Activated naive CD8-positive, alpha-beta T cell treated with anti-CD3 and anti-CD28 coated beads, Interleukin-2, amount 10 ng/mL, durations not matched to agents 7 days and 5 days (primary cell): ENCODE measurements at places on chromosomes 4 and X. TPM values are rescaled to one million over a fixed set of nuclear protein-coding genes. Genes with fewer than 3 reads are reported as not detected.
A peak's percentile ranks its signal among the peaks of the same experiment; 100 is the strongest.

NHSL2 gene
- total RNA-seq: 1.6 TPM

GRCh38 chrX:136691028-136691809 is 43.3 kb downstream of the CD40LG start:
- H3K36me3 ChIP-seq: peaks cover 23% of the 10 kb centered on the region
- no peak for DNase-seq
- H3K4me3 ChIP-seq: peak overlapping the region; percentile 30
- peak overlapping the region; percentile 84 for H3K27ac ChIP-seq
- H3K27me3 ChIP-seq: no peaks in the 10 kb centered on the region

GRCh38 chr4:164188236-164188635 is 565.7 kb upstream of the SMIM31 start:
- H3K4me3 ChIP-seq: no peak overlapping the region
- no peak for DNase-seq
- H3K36me3 ChIP-seq: no peaks in the 10 kb centered on the region
- no peaks in the 10 kb centered on the region for H3K4me1 ChIP-seq
- no peak overlapping the region for H3K27ac ChIP-seq
- no peaks in the 10 kb centered on the region for H3K27me3 ChIP-seq

STK32B gene
- not detected for total RNA-seq

DNA sequence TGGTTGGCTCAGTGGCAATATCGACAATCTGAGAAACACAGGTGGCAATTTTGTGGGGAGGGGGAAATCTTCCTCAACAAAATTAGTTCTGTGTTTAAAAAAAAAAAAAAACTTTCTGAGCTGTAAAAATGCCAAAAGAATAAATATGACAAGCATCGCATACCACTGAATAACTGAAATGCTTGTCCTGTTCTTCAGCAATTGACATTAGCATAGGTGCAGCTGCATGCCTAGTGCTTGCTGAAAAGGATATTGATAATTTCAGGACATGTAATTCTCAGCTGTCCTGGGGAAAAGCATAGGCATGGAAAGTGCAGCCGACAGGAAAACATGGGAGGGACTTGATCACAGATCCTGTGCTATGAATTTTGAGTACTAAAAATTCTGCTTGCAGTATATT is 147.2 kb downstream of the SOWAHB start:
- peaks cover 2% of the 10 kb centered on the region for H3K4me1 ChIP-seq
- no peak overlapping the region for H3K4me3 ChIP-seq
- H3K36me3 ChIP-seq: no peaks in the 10 kb centered on the region

DNA sequence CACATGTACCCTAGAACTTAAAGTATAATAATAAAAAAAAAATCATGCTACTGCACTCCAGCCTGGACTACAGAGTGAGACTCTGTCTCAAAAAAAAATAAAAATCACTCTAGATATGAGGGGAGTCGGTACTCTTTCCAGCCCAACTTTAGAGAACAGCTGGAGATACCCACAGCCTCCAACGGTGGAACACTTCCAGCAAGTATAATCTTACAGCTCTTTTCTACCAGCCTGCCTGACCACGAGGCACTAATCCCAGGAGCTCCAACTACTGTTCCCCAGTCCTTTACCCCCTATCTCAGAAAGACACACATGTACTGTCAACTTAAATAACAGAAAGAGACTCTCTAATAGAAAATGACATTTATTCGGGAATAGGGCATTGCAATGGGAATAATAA is 46.8 kb downstream of the STEEP1 start:
- H3K27me3 ChIP-seq: no peaks in the 10 kb centered on the region
- no peak for DNase-seq
- H3K27ac ChIP-seq: no peak overlapping the region
- H3K4me1 ChIP-seq: peaks cover 6% of the 10 kb centered on the region

DNA sequence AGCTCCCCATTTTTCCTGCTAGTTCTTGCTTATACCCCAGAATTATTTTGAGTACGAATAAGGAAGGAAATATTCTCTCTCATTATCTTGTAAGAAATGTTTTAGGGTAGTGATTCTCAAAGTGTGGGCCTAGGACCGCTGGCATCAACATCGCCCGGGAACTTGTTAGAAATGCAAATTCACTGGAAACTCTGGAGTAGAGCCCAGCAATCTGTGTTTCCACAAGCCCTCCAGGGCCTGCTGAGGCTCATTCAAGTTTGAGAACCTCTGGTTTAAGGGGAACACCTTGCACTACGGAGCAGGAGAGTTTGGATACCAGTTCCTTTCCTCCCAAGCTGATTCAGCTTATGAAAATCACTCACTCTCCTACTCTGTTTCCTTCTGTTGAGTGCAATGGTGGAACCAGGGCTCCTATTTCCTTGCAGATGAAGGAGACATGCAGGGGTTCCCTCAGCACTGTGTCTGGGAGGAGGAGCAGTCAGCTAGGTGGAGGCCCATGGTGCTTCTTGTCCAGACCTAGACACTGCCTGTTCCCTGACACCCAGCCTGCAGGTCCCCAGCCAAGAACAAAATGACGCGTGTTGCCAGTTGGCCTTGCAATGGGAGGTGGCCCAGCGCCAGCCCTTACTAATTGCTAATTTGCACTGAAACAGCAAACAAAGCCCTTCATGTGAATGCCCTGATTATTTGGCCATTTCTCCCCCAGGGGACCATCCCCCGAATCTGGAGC is 68.5 kb downstream of the CYTL1 start:
- H3K27me3 ChIP-seq: peaks cover 5% of the 10 kb centered on the region
- H3K4me3 ChIP-seq: no peak overlapping the region
- no peaks in the 10 kb centered on the region for H3K36me3 ChIP-seq
- H3K4me1 ChIP-seq: no peaks in the 10 kb centered on the region

DNA sequence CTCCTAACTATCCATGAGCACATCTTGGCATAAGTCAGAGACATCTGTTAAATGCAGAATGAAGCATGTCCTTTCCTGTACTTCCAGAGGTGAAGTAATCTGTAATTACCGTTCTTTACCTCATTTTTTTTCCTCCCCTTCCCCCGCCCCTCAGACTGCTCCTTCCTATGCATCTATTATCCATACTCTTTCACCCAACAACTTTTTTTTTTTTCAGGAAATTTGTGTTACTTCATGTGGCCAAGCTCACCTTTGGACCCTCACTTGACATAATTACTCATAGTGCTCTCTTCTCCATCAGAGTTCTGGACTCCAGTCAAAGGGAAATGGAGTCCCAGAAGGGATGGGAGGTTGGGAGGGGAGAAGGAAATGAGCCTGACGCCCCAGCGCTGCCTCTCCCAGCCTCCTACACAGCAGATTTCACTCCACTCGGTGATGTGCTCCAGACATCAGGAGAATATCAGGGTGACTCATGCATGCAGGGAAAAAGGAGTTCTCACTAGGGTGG is 568.8 kb downstream of the STIM2 start:
- no peak for DNase-seq
- H3K27ac ChIP-seq: no peak overlapping the region
- no peaks in the 10 kb centered on the region for H3K27me3 ChIP-seq
- H3K4me3 ChIP-seq: no peak overlapping the region
- no peaks in the 10 kb centered on the region for H3K36me3 ChIP-seq

KLKB1 gene
- total RNA-seq: 0.48 TPM

DNA sequence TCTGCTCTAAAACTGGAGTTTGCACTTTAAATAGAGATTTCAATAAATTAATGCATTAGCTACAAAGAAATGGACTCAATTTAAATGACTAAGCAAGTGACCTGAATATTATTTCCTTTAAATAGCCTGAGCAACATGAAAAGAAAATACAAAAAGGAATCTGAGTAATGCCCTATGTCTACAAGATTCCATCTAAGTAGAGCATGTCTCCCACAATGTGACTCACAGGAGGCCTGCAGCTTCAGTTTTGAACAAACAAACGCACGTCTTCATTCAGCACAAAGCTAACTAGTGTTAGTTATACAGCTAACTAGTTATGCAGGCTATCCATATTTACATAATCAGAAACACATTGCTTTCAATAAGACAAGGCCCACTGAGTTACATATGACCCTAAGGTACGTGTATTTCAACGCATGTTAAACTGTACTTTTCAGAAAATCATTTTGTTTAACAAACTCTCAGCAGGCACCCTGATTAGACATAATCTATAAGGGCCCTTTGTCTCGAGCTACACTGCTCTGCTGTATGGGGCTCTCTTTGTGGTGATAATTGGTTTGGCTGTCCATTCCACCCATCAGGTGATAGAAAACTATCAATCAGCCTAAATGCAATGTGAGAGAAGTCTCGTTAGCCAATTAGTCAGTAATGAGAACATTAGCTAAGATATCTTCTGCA is 116.5 kb downstream of the MAML3 start:
- no peaks in the 10 kb centered on the region for H3K27me3 ChIP-seq
- H3K4me1 ChIP-seq: peaks cover under 1% of the 10 kb centered on the region
- H3K27ac ChIP-seq: no peak overlapping the region
- DNase-seq: no peak
- H3K36me3 ChIP-seq: no peaks in the 10 kb centered on the region
- H3K4me3 ChIP-seq: no peak overlapping the region

SMR3B gene
- not detected for total RNA-seq

GRCh38 chr4:173797296-173797695 is 267.3 kb upstream of the HAND2 start:
- H3K4me1 ChIP-seq: no peaks in the 10 kb centered on the region
- no peak overlapping the region for H3K4me3 ChIP-seq
- H3K36me3 ChIP-seq: no peaks in the 10 kb centered on the region
- H3K27me3 ChIP-seq: no peaks in the 10 kb centered on the region

- no peaks in the 10 kb centered on the region for H3K4me1 ChIP-seq
- no peak for DNase-seq
- no peak overlapping the region for H3K27ac ChIP-seq
Observed at GRCh38 chr4:21744046-21744445, 204.5 kb downstream of the KCNIP4 start.

DNA sequence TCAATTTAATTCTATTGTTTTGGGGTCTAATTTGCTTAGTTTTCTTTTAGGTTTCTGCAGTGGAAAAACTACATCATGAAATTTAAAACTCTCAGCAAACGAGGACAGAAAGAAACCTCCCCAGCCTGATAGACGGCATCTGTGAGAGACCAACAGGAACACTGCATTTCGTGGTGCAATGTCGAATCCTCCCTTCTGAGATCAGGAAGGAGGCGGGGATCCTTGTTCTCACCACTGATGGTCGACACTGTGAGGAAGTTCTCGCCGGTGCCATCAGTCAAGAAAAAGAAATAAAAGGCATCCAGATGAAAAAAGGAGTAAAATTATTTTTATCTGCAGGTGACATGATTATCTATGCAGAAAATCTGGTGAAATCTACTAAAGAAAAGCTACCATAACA is 16.5 kb downstream of the GAK start:
- H3K27ac ChIP-seq: peak overlapping the region; percentile 74
- peak overlapping the region; percentile 65 for H3K4me3 ChIP-seq
- DNase-seq: peak; percentile 13
- no peaks in the 10 kb centered on the region for H3K27me3 ChIP-seq
- H3K4me1 ChIP-seq: peaks cover 25% of the 10 kb centered on the region

HOPX gene
- total RNA-seq: 25.2 TPM

DCAF4L1 gene
- total RNA-seq: 0.22 TPM
